HEK293T (cell line): ENCODE measurements at places on chromosomes 12 and 14.

DNA sequence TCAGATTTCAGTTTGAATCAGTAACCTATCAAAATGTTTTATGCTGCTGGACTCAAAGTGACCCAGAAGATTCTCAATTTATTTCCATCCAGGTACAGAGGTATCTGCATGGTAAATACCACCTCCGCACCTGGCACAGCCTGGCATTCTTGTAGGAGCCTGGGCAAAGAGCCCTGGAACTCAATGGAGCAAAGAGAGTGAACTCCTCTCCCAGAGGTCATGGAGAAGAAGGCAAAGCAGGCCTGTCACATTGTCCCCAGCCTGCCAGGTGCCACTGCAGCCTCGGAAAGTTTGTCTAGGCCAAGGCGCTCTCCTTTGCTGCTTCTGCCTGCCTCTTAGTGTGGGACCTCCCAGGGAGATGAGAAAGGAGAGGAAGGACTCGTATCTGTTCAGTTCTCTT, 319.8 kb downstream of the ZFP36L1 start:
- no peak for DNase-seq

GRCh38 chr12:29509503-29509902, 12.0 kb upstream of the OVCH1 start:
- DNase-seq, result no peak

DNA sequence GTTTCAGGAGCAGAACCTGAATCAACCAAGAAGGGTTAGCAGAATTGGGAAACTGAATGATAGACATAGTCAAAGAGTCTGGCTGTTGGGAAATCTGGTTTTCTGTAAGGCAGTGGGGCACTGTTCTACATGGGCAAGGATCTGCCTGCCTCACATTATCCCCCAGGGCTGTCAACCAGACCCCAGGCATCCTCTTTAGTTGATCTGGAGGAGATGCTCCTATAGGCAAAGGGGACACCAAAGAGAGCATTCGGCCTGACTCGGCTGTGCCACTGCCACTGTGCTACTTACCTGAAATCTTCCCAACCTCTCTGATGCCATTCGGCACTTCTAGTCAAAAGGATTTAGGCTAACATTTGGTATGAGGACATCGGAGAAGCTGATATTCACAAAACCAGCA, 4.1 kb downstream of the ISCU start:
- no peak for DNase-seq

GRCh38 chr12:108126990-108127501, 2.0 kb upstream of the WSCD2 start:
- no peak for DNase-seq

GRCh38 chr12:47034661-47035060, 44.8 kb upstream of the PCED1B start:
- DNase-seq, result no peak

GRCh38 chr14:86057018-86057667, 527.2 kb downstream of the FLRT2 start:
- peak; percentile 9 for DNase-seq

DNA sequence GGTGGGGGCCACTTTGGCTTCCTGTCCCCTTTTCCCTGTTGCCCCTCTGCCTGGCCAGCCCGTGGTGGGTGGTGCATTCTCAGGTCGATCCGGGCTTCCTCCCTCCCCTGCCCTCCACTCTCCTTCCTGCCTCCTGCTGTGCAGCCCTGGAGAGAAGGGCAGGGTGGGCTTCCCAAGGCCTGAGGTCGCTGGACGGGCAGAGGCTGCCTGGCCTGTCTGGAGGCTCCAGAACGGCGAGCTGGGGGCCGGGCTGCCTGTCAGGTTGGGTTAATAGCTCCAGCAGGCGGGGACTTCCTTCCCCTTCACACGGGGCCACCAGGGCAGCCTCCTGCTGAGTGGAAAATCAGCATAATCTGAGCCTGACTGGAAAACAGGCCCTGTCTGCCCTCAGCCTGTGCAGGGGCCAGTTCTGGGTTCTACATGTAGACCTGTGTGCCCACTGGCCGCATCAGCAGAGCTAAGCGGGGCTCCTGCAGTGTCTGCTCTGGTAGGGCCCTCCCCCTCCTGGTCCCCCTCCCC, 11.3 kb downstream of the KIF26A start:
- DNase-seq, result peak; percentile 84

DNA sequence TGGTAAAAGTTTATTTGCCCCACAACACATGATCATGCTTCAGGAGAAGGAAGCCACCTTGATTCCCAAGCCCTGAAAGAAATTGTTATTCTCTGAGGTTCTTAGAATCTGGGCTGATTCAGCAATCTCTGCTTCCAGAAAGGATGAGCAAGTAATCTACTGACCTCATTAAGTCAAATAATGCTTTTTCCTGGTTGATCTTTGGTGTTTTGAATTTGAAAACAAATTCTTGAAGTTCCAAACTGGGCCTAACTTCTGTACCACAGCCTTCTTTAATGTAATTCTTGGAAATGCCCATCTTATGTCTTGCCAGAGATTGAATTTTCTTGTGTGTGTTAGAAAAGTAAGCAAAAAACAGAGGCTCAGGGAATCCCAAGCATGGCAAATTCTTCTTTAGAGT, 319.2 kb upstream of the DDHD1 start:
- no peak for DNase-seq

DNA sequence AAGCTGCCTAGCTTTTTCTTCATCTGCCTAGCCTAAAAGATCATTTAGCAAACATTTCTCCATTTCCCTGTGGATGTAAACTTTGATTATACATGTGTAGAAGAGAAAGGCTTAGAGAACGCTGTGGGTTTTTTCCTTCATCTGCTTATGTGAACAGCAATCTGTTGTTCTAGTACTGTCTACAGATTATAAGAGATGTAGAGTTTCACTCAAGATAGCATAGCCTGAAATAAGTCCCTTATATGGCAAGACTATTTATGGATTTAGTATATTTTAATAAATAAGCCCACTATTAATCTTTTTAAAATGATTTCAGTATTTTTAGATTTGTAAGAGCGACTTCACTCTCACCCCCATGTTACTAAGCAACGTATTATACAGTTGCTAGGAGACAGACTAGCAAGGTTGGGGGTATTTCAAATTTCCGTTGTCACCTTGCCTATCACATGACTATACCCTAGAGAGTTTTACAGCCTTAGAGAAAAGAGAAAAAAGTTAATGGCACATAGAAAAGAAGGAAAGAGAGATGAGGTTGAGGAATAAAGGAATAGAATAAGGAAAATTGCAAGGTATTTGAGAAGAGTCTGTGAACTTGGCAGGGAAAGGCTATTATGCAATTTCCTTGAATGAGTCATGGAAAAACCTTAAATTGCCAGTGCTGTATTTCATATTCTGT, 12.2 kb upstream of the TUBA1A start:
- DNase-seq, result no peak

DNA sequence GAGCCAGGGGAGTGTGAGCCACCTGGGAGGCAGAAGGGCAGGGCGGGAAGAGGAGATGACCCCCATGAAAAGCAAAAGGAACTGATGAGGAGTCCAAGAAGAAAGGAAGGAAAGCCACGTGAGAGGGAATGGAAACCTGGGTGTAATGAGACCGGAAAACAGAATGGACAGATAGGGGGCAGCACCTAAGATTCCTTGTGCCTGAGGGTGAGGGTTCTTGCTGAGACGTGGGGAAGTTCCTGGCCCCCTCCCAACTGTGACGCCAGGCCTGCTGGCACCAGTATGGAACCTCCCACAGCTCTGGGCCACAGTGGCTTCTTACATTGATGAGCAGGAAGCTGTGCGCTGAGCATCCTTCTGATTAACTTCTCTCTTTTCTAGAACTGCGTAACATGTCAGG, 30.8 kb downstream of the TTC7B start:
- DNase-seq, result peak; percentile 28

- no peak for DNase-seq
Measured at GRCh38 chr12:25009496-25010092, 60.7 kb upstream of the BCAT1 start.

GRCh38 chr12:13371797-13372196, 175.3 kb downstream of the EMP1 start:
- DNase-seq, result no peak

DNA sequence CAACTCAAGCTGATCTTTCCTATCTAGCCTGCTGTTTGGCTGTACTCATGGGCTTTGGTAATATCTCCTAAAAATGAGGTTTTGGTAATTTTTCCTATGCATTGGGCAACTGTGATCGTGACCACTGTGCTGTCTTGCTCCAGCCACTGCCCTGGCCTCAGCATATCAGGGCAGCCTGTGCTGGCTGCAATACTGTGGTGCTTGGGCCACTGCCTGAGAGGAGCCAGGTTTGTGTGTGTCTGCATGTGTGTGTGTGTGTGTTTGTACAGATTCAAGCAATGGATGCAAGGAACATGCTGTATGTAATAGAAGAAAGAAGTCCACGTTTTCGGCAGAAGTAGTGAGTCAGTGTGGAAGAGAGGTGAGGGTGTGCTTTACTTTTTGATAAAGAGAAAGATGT, 13.0 kb downstream of the ERG28 start:
- no peak for DNase-seq

- DNase-seq, result no peak
Measured at GRCh38 chr12:20390846-20391245, 22.5 kb downstream of the PDE3A start.

GRCh38 chr12:92136965-92137721, 8.5 kb downstream of the BTG1 start:
- no peak for DNase-seq

GRCh38 chr12:76270657-76271358, 77.4 kb downstream of the BBS10 start:
- no peak for DNase-seq

GRCh38 chr12:81128930-81129554, 51.2 kb downstream of the ACSS3 start:
- peak; percentile 54 for DNase-seq

GRCh38 chr12:10726945-10727344, 3.8 kb upstream of the YBX3 start:
- no peak for DNase-seq

DNA sequence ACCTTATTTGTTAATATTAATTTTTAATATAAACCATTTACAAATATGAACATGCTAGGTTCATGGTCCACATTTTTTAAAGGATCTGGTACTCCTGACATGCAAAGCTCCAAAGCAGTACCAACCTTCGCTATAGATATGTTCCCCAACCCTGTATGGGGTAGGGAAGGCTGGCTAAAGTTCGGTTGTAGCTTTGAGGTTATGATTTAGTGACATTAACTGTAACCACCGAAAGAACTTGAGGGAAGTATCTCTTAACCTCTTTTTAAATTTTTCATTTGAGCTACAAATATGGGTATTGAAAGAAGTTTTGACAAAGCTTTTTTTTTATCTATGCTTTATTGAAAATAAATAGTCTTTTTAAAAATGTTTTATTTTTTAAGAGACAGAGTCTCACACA, 115.5 kb downstream of the DYRK2 start:
- DNase-seq, result no peak

GRCh38 chr14:33788161-33788560, 162.7 kb downstream of the EGLN3 start:
- no peak for DNase-seq

- no peak for DNase-seq
Measured at GRCh38 chr12:9721394-9722092, 11.4 kb downstream of the CLECL1 start.

DNA sequence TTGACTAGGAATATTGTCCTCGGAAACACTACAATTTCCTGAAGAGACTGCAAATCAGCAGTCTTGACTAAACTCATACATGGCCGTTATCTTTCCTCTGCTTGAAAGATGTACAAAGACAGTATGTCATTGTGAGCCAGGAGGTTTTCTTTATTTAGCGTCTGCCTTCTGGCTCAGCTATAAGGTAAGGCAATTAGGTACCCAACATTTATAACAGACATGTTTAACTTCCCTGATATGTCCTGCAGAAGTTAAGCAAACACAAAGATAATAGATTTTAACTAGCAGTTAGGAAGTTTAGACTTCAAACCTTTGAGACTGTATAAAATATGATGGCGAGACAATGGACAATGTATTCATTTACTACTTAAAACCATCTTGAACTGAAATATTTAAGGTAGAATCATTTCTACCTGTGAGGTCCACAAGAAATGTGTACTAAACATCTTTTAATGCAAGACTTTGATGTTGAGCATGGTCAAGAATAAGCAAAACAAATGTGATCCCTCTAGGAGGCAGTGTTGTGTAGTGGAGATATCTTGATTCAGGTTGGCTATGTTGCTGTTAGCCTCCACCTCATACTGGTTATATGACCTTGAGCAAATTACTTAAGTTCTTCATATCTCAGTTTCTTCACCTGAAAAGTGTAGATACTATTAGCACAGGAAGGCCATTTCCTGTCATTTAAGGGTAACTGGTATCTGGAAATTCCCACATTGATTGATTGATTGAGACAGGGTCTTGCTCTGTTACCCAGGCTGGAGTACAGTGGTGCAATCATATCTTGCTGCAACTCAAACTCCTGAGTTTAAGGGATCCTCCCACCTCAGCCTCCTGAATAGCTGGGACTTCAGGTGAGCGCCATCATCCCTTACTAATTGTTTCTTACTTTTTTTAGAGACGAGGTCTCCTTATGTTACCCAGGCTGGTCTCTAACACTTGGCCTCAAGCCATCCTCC, 96.3 kb upstream of the EEA1 start:
- peak; percentile 35 for DNase-seq

DNA sequence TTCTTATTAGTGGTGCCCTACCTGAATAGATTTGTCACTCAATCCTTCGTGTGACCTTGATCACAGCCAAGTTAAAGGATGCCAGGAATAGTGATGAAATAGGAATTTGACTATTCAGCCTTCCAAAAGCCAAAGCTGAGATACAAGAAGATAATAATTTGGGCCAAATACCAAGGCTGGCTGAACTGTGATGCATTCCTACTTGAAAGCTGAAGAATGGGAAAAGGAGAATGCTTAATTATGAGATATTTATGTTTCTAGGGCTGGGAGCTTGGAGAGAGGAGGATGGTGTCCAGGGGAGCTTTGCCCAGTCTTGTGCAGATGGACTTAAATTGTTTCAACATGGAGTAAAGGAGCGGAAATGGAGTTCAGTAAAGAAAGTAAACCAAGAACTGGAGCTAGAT, 5.2 kb downstream of the RNASE7 start:
- DNase-seq, result no peak

DNA sequence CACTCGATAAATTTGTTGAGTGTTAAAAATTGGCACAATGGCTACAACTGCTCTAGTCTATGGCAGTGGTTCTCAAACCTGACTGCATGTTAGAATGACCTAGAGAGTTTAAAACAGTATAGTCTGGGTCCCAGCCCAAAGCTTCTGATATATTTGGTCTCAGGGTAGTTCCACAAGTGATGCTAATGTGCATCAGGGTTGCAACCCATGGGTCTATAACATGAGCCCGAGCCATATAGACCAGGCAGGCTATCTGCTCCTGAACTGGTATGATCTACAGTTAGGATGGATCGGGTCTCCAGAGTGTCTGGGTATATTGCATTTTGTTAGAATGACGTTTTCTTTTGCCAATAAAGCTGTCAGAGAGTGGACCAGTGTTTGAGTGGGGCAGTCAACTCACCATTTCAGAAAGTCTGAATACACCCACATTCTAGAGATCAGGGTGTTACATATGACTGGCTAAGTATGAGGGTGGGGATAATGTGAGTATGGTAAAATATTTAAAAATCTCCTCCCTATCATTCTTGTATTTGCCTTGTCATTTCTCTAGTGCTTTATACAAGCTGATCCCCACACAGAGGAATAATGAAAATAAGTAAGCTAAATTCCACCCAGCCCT, 80.9 kb downstream of the FRMD6 start:
- DNase-seq, result no peak

GRCh38 chr12:2396448-2396871, 343.7 kb downstream of the CACNA1C start:
- DNase-seq, result no peak

GRCh38 chr14:91229005-91229382, 15.5 kb downstream of the GPR68 start:
- no peak for DNase-seq

GRCh38 chr14:101399737-101400517, 161.4 kb upstream of the DIO3 start:
- no peak for DNase-seq
